ENCODE measurements at places on chromosomes 12 and 14. TPM values are rescaled to one million over a fixed set of nuclear protein-coding genes. Genes with fewer than 3 reads are reported as not detected.

GOLGA5 gene
- total RNA-seq, result 22.9 TPM

PRR4 gene
- total RNA-seq, result 0.51 TPM

HDAC7 gene
- 28.8 TPM for total RNA-seq

KERA gene
- total RNA-seq, result not detected

SMCO2 gene
- total RNA-seq, result 0.13 TPM

TBX3 gene
- total RNA-seq, result 0.89 TPM

LRRC43 gene
- 1.5 TPM for total RNA-seq

Measured in dermis microvascular lymphatic vessel endothelial cell (primary cell).